Left renal cortex interstitium (tissue), 4 donors: ENCODE measurements at places on chromosomes 16 and 17. TPM values are rescaled to one million over a fixed set of nuclear protein-coding genes. Genes with fewer than 3 reads are reported as not detected.

GRCh38 chr16:50025537-50025931, 509 bp downstream of the CNEP1R1 start:
- peak; percentile 37 for DNase-seq

- no peak for DNase-seq
These were observed 67.8 kb upstream of the MMP2 start for GRCh38 chr16:55411231-55411630.

- DNase-seq = no peak
These were observed 533 bp downstream of the RASD1 start for GRCh38 chr17:17495536-17496188.

GRCh38 chr16:84932681-84933080, 78.7 kb downstream of the ZDHHC7 start:
- no peak for DNase-seq

The GAN gene
- polyA plus RNA-seq = 3.0 TPM

GRCh38 chr16:4500272-4500671, 24.1 kb downstream of the HMOX2 start:
- no peak for DNase-seq

DNA sequence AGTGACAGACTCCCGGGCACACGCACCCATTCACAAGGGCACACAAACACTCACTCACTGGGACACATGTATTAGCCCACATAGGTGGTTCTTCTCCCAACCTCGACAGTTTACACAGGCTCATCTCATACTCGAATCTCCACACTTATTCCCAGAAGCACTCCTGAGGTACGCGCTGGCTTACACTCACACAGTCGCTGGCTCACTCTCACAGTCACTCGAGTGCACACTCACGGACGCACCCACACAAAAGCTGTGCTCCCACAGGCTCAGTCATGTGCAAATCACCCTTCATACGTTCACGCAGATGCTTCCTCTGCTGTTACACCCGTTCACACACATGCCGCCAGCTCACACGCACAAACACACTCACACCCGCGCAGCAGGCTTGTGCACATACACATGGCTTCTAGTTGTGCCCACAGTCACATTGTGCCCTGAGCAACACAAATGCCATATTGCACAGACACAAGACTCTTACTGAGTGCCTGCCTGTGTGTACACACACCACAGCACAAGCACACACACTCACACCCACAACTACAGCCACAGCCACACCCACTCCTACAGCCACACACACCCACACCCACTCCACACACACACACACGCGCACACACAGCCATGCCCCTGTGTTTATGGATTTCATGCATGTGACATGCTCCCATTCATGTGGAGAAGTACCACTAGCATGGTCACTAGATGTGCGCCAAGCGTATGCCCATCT, 8.4 kb upstream of the PRR29 start:
- DNase-seq = no peak

The RGS11 gene
- 0.46 TPM for polyA plus RNA-seq

GRCh38 chr16:83914091-83914710, 15.3 kb downstream of the MLYCD start:
- DNase-seq = no peak

DNA sequence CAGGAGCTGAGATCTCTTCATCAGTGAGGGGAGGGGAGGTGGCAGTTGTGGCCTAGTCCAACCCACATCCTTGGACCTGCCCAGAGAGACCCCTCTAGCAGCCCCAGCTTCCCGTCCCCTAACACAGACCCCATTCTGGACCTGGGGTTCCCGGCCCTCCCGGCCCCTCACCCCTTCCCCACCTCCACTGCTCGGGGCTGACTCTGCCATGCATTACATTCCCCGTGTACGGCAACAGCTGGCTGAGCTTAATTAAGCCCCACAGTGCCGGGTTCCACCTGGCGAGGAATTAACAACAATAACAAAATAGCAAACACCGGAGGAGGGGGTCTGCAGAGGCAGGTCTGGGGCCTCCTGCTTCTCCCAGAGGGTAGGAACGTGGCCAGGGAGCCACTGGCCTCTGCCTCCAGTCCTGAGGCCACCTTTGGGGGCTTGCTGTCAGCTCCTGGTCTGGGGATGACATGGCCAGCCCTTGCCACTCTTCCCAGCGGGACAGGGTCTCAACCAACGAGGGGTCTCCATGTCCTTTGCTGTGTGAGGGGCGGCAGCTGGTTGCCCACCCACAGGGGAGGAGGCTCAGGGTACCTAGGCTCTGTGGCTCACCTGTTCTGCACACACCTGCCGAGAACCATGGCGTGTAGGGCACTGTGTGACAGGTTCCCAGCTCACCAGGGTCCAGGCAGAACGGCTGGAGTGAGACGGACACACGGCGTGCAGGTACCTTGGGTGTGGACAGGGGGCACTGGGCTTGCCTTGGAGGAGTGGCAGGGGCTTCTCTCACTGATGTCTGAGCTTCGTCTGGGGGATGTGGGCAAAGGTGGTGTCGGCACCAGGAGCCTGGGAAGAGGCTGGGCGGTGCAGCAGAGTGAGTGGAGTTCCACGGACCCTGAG, 46.9 kb upstream of the CBFA2T3 start:
- DNase-seq = no peak

The ACSM5 gene
- polyA plus RNA-seq = 7.3 TPM

DNA sequence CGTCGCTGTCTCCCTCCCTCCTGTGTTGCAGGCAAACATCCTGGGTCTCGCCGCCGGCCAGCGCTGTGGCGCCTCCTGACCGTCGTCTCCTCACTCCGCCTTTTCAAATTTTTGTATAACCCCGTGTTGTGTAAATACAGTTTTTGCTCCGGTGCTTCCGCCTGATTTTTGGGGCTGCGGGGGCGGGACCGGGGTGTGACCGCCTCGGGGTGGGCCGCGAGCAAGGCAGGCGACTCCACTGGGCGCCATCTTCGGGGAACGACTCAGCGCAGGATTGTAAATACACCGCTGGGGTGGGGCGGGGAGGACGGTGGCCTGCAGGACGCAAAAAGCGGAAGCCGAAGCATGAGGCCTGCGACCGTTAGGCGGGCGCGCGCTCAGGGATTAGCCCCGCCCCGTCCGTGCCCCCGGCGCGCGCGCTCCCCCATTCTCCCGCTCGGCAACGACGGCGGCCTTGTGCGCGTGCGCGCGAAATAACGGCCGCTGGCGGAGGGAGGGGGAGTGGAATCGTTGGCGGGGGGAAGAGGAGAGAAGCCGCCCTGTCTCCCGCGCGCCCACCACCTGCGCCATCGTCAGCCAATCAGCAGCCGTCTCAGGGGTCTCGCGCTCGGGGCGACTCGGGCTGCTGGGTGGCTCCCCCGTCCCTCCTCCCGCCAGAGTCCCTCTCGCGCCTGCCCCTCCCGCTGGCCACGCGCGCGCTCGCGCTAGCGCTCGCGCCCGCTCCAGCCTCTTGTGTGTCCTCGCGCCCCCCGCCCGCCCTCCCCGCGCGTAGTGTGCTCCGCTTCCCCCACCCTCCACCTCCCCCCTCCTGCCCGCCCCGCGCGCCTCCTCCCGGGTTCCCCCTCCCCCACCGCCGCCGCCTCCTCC, 864 bp upstream of the MAZ start:
- peak; percentile 95 for DNase-seq

DNA sequence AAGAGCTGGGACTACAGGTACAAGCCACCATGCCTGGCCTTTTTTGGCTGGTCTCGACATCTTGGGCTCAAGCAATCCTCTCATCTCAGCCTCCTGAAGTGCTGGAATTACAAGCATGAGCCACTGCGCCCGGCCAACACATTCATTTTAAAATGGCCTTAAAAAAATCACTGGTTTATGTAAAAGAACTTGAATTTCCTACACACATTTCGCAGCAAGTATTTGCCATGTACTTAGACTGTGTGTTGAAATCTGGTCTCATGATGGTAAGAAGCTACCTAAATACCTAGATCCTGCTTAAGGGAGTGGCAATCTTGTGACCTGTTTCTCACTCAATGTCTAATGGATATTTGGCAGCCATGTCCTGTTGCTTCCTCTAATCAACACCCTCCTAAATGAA, 8.5 kb upstream of the CYTH1 start:
- DNase-seq = no peak

- no peak for DNase-seq
These were observed 94.9 kb downstream of the TMEM132E start for GRCh38 chr17:34673995-34674890.

The PPY gene
- polyA plus RNA-seq = not detected

The SLX1A gene
- polyA plus RNA-seq = 27.9 TPM

DNA sequence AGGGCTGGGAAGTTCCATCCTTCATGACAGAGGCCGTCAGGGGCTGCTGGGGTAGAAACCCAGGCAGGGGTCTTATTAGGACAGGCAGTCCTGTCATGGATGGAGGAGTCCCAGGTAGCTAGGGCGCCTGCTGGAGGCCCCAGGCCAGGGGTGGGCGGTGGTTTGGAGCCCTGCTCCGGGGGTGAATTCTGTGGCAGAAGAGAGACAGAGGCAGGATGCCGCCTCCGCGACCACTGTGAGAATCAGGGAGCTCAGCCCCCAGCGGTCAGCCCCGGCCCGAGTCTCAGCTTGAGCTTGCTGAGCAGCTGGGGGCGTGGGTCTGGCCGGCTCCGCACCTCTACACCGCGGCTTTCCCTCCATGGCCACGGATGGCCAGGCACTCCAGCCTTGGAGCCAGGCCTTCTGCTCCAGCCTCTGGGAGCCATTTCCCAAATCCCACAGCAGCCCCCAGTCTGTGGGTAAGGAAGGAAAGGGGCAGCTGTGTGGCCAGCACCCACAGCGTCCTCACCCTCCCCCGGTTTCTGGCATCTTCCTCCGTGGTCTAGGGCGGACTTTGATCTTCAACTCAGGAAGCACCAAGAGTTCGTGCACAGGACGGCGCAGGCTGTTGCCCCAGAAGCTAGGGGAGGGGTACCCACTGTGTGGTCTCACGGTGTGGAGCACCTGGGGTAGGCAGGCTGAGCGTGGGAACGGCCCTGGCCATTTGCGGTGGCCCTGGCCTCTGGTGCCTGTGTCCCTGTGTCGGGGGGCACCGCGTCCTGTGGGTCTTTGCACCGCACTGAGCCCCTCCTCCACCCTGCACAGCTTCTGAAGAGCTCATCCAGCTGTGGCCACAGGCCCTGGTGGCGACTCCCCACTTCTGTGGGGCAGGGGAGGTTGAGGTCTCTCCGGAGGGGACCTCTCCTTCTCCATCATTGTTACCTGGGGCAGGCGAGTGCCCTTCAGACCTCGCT, 14.1 kb downstream of the CD7 start:
- DNase-seq = no peak

GRCh38 chr17:75110234-75110937, 617 bp downstream of the ARMC7 start:
- no peak for DNase-seq

- no peak for DNase-seq
These were observed 67.6 kb downstream of the USP31 start for GRCh38 chr16:23081675-23082119.

GRCh38 chr17:48026502-48027321, 10.9 kb downstream of the COPZ2 start:
- no peak for DNase-seq

DNA sequence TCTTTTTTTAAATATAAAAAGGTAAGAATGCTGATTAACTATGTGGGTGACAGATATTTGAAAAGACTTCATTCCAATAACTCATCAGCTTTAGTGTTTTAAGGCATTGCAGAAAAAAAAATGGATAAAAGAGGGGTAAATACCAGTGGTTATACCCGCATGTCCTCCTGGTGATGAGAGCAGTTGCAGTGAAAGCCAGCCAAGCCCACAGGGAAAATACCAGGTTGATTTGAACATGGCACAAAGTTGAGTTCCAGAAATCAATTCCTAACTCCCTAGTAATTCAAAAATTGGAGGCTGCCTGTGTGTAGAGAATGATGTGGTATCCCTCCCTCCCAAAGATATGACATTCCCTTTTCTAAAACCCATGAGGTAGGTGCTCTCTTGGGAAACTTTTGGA, 453.2 kb upstream of the SOX9 start:
- DNase-seq = no peak

The SHISA6 gene
- 2.0 TPM for polyA plus RNA-seq

DNA sequence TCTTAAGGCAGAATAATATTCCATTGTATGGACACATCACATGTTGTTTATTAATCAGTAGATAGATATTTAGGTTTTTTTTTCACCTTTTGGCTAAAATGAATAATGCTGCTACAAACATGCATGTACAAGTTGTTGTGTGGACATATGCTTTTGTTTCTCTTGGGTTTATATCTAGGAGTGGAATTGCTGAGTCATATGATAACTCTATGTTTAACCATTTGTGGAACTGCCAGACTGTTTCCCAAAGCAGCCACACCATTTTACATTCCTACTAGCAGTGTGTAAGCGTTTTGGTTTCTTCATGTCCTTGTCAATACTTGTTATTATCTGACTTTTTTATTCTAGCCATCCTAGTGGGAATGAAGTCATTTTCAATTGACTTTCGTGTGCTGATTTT, 21.3 kb downstream of the CYLD start:
- no peak for DNase-seq

The G6PC1 gene
- 8.4 TPM for polyA plus RNA-seq

The CDRT15 gene
- polyA plus RNA-seq = not detected

DNA sequence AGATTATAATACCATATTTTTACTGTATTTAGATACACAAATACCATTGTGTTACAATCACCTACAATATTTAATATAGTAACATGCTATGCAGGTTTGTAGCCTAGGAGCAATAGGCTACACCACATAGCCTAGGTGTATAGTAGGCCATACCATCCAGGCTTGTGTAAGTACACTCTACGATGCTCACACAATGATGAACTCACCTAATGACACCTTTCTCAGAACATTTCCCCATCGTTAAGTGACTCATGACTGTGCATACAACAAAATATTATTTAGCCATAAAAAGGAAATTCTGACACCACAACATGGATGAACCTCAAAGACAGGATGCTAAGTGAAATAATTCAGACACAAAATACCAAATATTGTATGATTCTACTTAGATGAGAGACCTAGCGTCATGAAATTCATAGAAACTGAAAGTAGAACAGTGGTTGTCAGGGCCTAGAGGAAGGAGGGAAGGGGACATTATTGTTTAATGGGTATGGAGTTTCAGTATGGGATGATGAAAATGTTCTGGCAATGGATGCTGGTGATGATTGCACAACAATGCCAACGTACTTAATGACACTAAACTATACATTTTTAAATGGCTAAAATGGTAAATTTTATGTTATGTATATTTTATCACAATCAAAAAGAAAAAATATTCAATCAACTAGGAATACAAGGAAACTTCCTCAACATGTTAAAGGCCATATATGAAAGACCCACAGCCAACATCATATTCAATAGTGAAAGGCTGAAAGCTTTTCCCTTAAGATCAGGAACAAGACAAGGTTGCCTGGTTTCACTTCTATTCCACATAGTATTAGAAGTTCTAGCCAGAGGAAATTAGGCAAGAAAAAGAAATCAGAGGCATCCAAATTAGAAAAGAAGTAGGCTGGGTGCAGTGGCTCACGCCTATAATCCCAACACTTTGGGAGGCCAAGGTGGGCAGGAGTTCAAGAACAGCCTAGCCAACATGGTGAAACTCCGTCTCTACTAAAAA, 5.9 kb upstream of the C16orf87 start:
- no peak for DNase-seq

GRCh38 chr16:87186446-87186845, 130.7 kb downstream of the C16orf95 start:
- DNase-seq = no peak

The CA5A gene
- 0.21 TPM for polyA plus RNA-seq
